ENCODE measurements at places on chromosomes 5 and 9.

GRCh38 chr9:92392690-92393089 lies 11.7 kb downstream of the OGN start:
- no peak for DNase-seq

GRCh38 chr5:156376751-156377150 lies 49.8 kb downstream of the SGCD start:
- DNase-seq = no peak

GRCh38 chr5:16857635-16858034 lies 78.5 kb downstream of the MYO10 start:
- no peak for DNase-seq

GRCh38 chr9:16206518-16206917 lies 653.7 kb downstream of the CCDC171 start:
- DNase-seq = no peak

DNA sequence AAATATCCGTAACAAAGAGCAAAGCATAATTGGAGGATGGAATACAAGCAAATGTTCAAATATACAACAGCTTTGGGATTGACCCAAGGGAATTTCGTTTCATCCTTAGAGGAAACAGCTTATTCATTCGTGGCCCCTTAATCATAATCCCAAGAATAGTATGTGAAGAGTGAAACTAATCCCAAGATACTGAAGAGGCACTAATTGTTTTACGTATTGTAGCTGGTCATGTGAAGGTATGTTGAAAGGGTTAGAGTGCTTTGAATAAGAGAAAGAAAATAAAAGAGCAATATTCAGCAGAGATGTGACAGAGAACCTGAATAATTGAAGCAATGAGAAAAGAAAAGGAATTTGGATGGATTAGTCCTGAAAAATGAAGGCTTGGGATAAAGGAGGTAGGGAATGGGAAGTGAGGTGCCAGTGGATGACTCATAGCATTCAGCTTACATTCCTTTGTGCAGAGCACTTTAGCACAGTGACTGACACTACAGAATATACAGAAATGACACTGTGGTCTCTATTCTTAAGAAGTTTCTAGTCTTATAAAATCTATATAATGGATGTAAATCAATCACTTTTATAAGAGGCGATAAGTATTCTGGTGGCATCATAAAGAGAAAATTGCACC lies 221.9 kb downstream of the TLR4 start:
- DNase-seq = no peak

DNA sequence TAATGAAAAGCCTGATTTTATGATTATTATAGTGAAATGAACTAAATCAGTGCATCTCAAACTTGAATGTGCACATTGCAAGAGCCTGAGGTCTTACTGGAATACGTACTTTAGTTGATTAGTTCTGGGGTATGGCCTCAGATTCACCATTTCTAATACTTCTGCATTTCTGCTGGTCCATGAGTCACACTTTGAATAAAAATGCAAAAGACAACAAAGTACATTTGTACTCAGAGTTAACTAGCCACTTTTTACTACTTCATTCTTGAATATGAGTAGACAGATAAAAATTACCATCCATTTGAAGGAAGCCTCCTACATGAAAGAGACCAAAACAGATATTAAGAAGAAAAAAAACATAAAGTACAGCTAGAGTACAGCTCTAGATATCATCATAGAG lies 27.1 kb upstream of the PRR16 start:
- no peak for DNase-seq

- no peak for DNase-seq
Measured at GRCh38 chr9:21023861-21024260, 7.6 kb downstream of the HACD4 start.

- DNase-seq = no peak
Measured at GRCh38 chr9:123376218-123377071, 20.4 kb downstream of the CRB2 start.

DNA sequence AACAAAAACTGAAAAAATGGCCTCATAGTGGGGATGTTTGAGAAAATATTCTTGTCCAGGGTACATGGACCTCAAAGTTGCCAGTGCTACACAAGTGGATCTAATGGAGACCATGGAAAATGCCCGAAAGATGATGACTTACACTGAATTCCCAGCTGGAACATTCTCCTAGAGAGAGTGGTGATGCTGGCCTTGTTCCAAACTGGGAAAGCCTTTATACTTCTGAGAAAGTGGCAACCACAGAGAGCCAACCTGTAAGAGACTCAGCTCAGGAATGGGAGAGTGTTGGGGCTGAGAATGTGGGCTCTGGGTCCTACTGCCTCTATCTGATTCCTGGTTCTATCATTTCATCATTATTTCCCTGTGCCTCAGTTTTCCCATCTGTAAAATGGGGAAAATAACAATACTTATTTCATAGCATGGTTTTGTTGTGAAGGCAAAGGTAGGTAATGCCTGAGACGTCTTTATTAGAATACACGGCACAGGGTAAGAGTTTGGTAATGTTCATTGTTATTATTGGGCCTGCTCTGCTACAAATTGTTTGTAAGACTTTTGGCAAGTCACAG lies 229.0 kb upstream of the PANK3 start:
- DNase-seq = no peak

- DNase-seq = no peak
Measured at GRCh38 chr9:13598738-13599137, 319.2 kb upstream of the MPDZ start.

GRCh38 chr9:124122321-124122720 lies 110.8 kb downstream of the LHX2 start:
- no peak for DNase-seq

- DNase-seq = no peak
Measured at GRCh38 chr5:39558541-39558940, 133.8 kb upstream of the DAB2 start.

DNA sequence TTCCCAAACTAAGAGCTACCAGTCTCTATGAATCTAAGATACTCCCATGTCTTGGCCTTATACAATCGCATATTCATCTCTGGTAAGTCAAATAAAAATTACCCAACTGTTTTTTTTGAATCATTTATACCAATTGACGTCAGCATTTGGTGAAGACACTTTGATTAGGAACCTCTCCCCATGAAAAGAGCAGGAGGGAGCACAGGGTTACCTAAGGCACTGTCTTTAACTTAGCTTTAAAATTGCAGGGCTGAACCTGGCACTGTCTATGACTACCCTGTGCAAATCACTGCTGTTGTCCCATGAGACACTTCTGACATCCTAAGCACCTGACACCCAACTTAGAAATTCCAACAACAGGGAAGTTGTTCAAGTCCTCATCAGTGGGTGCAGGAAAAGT lies 586.4 kb downstream of the MAT2B start:
- DNase-seq = no peak

- DNase-seq = no peak
Measured at GRCh38 chr5:57684299-57684702, 201.7 kb upstream of the ACTBL2 start.

DNA sequence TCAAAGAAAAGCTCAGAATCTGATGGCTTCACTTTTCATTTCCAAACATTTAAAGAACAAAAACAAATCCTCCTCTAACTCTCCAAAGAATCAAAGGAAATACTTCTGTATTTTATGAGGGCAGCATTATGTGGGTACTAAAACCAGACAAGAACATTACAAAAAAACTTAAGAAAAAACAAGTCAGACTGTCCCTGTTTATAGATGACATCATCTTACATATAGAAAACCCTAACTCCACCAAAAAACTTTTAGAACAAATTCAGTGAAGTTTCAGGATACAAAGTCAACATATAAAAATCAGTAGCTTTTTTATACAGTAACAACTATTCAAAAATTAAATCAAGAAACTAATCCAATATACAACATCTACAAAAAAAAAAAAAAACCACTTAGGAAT lies 136.2 kb downstream of the PJA2 start:
- no peak for DNase-seq

DNA sequence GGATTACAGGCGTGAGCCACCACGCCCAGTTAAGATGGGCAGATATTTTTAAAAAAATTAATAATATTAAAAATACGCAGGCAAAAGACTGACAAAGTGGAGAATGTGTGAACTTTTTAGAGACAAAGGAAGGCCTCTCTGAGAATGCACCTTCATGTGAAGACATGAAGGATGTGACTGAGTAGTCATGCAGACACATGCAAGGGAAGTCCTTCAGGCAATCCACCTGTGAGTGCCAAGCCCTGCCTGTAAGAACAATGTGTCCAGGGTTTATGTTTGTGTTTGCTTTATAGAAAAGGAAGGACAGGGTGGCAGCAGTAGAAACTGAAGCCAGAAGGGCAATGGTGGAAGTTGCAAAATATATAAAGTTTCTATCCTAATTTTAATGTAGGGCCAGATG lies 169.2 kb downstream of the EDIL3 start:
- no peak for DNase-seq

GRCh38 chr9:132742821-132743311 lies 72.6 kb downstream of the GTF3C4 start:
- peak; percentile 41 for DNase-seq

- no peak for DNase-seq
Measured at GRCh38 chr9:20746967-20747366, 62.9 kb downstream of the FOCAD start.

GRCh38 chr5:62343428-62343827 lies 37.4 kb downstream of the KIF2A start:
- no peak for DNase-seq

- no peak for DNase-seq
Measured at GRCh38 chr9:138043411-138044345, 166.1 kb downstream of the CACNA1B start.

- no peak for DNase-seq
Measured at GRCh38 chr9:19201899-19202891, 28.3 kb upstream of the DENND4C start.

DNA sequence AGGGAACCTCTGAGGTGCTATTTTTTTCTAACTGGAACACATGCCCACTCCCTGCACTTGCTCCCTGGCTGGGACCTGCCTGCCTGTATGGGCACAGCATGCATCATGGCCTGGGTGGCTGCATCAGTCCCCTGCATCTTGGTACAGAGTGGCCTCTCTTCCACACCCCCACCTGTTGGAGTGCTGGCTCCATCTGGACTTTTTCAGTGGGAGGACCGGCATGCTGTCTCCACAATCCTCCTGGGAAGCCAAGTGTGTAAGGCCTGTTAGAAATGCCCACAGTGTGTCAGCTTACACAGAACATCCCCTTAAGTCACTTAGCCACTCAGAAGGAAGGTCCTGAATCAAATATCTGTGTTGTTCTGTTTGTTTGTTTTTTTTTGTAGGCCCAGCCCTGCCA lies 102.9 kb downstream of the MARCHF3 start:
- no peak for DNase-seq

DNA sequence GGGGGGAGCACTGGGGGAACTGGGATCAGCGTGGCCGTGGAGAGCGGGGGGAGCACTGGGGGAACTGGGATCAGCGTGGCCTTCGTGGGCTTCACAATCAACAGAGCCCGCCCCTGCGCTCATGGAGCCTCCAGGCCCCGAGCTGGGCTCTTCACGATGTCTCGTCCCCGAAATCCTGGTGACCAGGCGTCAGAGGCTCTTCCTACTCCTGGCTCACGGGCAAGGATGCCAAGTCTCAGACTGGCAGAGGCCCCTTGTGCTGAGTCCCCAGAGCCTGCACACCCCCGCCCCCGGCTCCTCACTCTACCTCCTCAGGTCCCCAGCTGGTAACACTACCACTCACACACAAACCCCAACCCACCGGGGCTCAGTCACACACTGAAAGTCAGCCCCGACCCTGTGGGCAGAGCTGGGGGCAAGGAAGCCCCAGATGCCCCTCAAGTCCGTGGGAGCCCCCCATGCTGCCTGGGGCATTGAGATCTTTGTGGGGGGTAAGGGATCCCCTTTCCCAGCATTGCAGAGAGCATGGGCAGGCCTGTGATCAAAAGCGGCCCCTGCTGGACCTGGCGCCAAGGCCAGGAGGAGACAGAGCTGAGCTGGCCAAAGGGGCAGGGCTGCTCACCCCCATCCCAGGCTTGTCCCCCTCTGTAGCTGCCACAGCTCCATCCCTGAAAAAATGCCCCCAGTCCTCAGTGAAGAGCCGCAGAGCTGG lies 26.7 kb downstream of the LHX3 start:
- no peak for DNase-seq

GRCh38 chr5:86038566-86038965 lies 579.2 kb upstream of the COX7C start:
- no peak for DNase-seq

GRCh38 chr5:110224050-110224449 lies 502.4 kb downstream of the TMEM232 start:
- no peak for DNase-seq

DNA sequence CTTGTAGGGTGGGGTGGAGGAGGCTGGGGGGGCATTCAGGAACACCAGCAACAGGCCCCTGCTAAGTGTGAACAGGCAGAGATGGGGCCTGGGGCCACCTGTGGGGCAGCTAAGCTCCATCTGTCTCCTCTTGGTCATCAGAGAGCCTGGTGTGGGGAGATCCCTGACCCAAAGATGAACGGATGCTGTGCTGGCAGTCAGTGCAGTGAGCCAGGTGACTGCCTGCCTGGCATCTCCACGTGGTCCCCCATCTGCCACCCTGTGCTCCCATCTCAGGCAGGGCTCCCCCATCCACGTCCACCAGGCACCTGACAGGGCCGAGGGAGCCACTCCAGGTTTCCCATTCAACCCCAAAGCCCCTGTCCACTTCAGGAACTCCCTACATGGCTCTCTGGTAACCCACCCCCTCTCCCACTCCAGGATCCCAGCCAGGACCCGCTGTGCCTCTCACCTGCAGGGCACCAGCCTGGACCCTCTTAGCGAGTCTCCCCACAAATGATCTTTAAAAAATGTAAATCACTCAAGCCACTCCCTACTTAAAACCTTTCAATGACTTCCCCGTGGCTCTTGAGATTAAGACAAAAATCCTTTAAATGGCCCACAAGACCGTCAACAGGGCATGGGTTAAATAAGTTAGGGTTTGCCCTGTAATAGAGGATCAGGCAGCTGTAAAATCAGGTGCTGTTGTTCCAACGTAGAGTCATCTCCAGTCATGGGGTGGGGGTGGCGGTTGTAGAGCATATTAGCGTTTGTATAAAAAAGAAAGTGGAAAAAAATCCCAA lies 60.8 kb downstream of the LMX1B start:
- DNase-seq = no peak

GRCh38 chr5:116237917-116238500 lies 153.2 kb downstream of the COMMD10 start:
- DNase-seq = no peak

DNA sequence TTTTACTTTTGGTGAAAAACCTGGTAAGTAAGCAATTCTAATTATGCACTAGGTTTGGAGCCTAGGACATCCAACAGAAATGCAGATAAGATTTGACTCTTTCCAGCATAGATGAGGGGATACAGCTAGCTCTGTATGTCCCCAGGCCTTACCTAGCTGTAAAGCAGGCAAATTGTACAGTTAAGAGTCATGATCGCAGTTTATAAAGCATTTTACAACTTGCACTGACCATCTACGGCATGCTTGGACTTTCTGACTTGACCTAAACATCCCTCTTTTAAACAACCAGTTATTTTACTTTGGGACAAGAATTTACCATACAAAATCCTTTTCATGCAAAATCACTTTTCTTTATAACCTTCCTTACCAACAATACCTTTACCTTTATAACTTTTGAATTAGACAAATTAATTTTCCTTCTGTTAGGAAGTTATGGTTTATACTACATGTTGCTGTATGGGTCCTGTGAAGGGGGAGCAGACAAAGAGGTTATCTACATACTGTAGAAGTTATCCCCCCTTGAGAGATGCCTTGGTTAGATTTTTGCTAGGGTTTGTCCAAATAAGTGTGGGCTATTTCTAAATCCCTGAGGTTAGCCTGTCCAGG lies 36.8 kb downstream of the FGD3 start:
- DNase-seq = no peak

GRCh38 chr5:120297616-120298015 lies 166.5 kb upstream of the PRR16 start:
- no peak for DNase-seq

GRCh38 chr5:74361406-74362358 lies 278.8 kb downstream of the ENC1 start:
- DNase-seq = no peak
